ENCODE measurements at places on chromosomes 4 and X.

DNA sequence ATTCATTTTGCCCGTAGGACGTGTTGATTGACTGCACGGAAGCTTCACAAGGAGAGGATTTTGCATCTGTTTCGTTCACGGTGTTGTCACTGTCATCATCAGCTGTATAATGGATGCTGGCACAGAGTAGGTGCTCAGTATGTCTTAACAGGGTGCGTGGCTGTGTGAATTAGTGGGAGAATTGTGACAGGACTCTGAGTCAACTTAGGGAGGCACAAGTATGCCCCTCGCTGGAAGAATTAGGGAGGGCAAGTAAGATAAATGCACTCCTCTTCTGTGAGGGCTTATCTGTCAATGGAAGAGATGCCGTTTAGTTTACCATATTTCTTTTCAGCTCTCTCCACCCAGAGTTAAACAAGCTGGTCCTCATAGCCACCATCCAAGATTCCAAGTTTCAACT, 107.2 kb downstream of the TRIML1 start:
- DNase-seq, result no peak

DNA sequence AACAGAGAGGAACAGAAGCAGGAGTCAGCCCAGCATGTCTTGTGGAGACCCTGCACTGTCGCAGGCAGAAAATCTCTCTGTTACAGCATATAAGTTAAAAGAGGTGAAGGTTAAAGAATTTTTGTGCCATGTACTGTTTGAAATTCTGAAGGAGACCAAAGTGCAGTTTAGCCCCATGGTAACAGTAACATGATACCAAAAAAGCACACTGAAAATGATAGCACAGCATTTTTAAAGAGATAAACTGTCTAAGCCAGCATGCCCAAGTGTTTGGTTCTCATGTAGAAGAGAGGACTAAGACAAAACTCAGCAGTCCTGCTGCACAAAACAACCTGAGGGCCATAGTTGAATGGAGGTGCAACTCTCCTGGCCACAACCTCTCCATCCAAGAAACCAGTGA, 41.9 kb upstream of the PARM1 start:
- no peak for DNase-seq

DNA sequence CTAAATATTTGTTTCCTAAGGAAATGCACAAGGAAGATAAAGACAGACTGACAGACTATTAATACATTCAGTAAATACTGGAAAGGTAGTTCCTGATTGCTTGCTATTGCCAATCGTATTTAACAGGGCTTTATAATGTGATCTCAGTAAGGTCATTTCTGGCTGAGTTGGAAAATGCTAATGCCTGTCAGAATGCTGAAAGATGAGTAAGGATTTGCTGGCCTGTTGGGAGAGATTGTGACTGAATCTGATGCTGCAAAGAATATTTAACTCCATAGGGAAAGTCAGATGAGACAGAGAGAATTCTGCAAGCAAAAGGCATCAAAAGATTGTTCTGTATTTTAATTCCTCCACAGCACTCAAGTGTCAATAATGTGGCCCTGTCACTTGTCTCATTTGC, 169.0 kb downstream of the BEND2 start:
- DNase-seq, result no peak

DNA sequence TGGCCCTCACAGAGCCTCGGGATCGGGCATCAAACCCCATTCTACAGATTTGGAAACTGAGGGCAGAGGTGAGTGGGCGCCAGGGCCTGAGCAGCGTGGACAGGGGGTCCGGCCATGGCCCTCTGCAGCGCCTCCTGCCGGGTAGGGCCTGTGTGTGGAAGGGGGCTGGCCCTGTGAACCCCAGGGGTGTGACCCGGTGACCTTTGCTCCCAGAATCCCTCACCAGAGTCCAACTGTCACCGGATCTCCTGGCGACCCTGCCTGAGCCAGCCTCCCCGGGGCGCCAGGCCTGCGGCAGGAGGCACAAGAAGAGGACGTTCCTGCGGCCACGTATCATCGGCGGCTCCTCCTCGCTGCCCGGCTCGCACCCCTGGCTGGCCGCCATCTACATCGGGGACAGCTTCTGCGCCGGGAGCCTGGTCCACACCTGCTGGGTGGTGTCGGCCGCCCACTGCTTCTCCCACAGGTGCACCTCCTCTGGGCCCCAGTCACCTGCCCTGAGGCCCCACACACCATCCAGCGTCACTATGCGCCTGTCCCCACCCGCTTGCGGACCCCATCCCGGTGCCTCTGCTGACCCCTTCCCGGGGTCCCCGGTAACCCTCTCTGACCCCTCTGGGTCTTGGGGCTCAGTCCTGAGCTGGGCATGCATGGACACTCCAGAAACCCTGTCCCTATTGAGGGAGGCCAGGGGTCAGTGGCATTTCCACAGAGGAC, 4.2 kb downstream of the HGFAC start:
- no peak for DNase-seq

GRCh38 chrX:44922980-44923379, 50.0 kb downstream of the KDM6A start:
- no peak for DNase-seq
